ENCODE measurements at places on chromosomes 5 and 9.

DNA sequence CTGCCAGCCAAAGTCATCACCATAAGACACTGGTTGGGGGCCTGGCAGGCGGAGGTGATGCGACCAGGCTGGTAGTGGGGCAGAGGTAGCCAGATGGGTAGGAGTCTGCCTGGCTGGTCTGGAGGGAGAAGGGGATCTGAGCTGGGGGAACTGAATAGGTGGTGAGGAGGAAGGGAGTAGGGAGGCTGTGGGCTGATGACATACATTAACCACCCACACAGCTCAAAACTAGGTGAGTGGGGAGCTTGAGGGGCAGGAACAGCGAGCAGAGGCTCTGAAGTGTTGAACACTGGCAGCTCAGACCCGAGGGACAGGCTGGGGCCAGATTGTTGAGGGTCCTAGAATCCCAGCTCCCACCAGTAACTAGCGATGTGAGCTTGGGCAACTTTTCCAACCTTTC, 81.0 kb downstream of the DAB2IP start:
- no peak for DNase-seq

GRCh38 chr5:139795074-139796001, at the start of gene PSD2:
Gene PSD2 (plus strand): TSS chr5:139795808. CDS start chr5:139809441, 13,633 bp downstream.
- DNase-seq = no peak

- DNase-seq = no peak
Observed at GRCh38 chr9:95645992-95646391, 129.2 kb upstream of the PTCH1 start.

- no peak for DNase-seq
Observed at GRCh38 chr5:171505473-171506043, 86.1 kb downstream of the FGF18 start.

- no peak for DNase-seq
Observed at GRCh38 chr9:94894094-94894699, 167.7 kb downstream of the AOPEP start.

- no peak for DNase-seq
Observed at GRCh38 chr5:175351126-175351525, 92.9 kb downstream of the DRD1 start.

- DNase-seq = no peak
Observed at GRCh38 chr5:113939988-113940387, 421.9 kb upstream of the KCNN2 start.

DNA sequence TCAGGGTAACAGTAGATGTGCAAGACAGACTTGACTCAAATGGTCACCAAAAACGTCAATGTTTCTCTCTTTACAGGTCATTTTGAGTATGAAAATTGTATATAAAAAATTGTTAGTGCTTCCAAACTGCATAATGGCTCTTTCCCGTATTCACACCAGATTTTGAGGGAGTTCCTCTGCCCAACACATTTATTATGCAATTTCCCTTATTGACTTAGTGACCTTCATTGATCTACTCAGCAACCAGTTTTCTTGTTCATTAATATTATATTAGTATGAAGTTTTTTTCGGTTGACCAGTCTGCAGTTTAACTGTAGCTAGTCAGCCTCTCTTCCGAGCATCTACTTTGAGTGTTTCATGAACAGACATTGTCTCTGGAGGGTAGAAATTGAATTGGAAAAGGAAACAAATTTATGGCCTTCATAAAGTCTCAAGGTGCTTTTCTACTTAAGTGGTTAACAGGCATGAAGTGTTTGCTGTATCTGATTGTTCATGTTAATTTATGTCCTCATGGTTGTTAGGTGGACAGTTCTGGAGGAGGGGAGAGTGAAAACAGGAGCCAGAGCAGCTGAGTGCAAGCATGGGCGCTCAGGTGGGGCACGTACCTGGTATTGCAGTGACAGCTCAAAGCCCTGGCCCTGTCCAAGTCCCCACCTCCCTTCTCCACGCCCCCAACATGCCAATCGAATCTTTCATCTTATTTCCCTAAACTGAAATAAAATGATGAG, 240.2 kb downstream of the RFK start:
- DNase-seq = no peak

GRCh38 chr5:154610321-154611154, 132.5 kb upstream of the HAND1 start:
- DNase-seq = peak; percentile 78

GRCh38 chr9:136855461-136856078, 3.4 kb downstream of the MAMDC4 start:
- DNase-seq = no peak

DNA sequence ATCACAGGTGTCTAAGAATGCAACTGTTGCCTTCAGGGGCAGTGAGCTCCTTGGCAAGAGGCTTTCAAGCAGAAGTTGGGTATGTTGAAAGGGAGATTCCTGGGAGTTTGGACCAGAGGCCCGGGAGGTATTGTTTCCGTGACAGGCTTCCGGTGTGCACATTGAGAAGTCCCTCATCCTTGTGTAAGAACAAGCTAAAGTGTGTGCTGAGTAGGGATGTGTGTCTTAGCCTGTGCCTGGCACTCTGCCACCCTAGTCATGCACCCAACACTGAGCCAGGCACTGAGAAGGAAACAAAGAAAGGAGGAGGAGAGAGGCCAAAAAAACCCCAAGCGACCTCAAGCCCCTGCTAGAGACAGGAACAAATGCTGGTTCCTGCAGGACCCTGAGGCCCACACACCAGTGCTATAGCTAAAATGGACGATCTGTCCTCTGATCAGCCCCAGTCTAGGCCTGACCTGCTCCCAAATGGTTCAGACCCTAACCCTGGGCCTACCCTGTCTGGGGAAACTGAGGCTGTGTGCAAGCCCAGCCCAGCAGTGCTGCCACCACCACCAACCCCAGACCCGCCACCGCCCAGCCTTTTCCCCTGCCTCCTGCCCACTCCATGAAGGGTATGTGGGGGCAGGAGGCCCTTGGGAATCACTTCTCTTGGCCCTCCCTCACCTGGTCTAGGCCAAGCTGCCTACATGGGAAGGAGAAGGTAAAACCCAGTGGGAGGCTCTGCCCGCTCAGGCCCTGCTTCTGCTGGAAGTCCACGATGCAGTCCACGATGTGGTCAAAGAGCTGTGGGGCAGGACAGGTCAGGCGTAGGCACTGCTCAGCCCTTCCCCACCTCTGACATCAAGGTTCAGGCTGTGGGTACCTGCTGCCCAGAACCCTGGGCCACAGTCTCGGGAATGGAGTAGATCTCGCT, 12.6 kb downstream of the HK3 start:
- no peak for DNase-seq

DNA sequence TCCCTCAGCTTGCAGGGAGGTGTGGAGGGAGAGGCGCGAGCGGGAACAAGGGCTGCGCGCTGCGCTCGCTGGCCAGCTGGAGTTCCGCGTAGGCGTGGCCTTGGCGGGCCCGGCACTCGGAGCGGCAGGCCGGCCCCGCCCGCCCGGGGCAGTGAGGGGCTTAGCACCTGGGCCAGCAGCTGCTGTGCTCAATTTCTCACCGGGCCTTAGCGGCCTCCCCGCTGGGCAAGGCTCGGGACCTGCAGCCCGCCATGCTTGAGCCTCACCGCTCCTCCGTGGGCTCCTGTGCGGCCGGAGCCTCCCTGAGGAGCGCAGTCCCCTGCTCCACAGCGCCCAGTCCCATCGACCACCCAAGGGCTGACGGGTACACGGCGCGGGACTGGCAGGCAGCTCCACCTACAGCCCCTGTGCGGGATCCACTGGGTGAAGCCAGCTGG, 1516.4 kb downstream of the EFNA5 start:
- no peak for DNase-seq

GRCh38 chr5:148659641-148660345, 5.5 kb upstream of the HTR4 start:
- no peak for DNase-seq

GRCh38 chr5:140261403-140262171, 41.3 kb downstream of the PFDN1 start:
- no peak for DNase-seq

- DNase-seq = no peak
Observed at GRCh38 chr9:110278080-110278707, 21.9 kb upstream of the TXN start.

DNA sequence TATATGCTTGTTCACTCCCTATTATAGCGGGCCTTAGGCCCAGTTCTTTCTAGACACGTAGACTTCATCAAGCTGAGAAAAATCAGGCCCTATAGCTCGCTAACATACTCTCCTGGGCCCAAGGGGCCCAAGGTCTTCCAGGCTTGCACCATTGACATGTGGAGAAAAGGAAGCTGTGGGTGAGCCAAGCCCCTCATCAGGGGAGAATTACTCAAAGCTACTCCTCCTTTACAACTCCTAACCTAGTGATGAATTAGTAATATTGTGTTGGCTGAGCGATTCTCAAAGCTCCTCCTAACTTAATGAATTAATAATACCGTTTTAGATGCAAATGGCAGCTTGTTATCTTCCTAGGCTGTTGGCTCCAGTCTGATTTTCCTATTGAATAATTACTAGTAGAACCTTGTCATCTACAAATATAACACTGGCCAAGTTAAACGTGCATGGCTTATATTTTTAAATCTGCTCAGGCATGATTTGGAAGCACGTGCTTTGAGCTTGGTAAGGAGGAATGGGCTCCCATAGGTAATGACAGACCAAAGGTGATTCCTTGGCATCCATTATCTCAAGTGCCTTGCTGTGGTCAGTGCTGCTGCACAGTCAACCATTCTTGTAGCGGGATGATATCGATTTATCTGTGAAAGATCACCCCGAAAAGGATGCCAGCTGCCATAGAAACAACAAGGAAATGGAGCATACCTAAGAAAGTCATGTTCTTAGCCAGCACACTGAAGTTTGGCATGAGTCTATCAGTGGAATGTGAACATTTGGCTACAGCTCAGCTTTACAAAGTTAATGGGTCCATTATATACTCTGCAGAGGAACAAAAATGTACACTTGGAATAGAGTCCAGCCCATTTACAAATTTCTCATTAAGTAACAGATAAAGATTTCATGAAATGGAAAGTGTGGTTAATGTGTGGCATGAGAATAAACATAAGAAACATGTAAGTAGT, 23.8 kb downstream of the LVRN start:
- no peak for DNase-seq

DNA sequence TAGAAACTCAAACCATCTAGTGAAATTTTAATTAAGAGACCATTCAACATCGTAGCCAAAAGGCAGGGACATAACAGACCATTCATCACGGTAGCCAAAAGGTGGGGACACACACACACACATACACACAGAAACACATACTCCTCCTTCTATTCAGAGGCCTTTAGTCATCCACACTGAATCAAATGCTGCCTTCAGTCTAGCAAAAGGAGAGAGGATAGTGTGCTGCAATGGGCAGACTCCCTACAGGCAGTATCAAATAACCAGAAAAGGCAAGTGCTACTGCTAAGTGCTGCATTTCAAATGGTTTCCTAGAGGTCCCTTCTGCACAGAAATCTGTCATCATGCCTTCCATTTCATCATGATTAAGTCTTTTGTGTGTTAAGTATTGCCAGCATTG, 303.9 kb downstream of the TRIM32 start:
- DNase-seq = no peak

GRCh38 chr5:109125755-109126429, 283.9 kb downstream of the PJA2 start:
- DNase-seq = no peak

GRCh38 chr5:53890490-53890889, 330.1 kb downstream of the NDUFS4 start:
- no peak for DNase-seq

DNA sequence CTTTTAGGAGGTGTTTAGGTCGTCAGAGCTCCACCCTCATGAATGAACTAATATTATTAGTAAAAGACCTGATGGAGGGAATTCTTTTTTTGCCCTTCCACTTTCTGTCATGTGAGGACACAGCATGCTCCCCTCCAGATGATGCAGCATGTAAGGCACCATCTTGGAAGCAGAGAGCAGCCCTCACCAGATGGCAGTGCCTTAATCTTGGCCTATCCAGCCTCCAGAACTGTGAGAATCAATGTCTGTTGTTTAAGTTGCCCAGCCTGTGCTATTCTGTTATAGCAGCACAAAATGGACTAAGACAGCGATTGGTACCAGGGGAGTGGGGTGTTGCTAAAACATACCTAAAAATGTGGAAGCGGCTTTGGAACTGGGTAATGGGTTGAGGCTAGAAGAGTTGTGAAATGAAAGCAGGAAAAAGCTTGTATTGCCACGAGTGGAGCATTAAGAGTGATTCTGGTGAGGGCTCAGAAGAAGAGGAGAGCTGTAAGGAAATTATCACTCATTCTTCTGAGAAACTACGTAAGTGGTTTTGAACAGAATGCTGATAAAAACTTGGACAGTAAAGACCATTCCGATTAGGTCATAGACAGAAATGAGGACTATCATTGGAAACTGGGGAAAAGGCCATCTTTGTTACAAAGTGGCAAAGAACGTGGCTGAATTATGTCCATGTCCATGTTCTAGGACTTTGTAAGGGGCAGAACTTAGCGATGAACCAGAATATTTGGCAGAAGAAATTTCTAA, 28.6 kb downstream of the PTPDC1 start:
- no peak for DNase-seq

DNA sequence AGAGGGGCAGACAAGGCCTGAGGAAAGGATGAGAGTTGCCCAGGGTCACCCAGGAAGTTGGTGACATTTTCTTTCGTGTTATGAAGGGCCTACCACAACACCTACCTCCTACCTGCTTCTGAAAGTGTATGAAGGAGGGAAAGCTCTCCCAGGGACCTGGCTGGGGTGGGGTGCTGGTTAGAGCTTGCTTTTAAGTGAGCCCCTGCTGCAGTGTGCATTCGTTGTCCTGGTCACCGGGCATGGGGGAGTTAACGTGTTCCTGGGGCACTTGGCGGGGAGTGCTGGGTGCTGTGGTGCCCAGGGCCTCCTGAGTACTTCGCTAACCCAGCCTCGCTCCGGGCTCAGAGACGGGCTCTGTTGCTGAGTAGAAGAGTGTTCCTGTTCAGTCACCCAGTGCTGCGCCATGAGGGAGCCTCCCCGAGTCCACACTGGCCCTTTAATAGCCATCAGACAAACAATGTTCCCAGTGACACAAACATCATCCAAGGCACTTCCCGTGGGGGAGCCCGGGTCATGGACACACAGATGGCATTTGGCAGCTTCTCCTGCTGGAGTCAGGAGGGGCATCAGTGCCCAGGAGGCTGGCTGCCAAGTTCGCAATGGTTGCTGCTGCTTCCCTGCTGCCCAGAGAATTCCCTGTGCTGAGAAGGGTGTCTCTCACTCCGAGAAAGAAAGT, 85.7 kb downstream of the AMBP start:
- peak; percentile 87 for DNase-seq

Data from NCI-H2081 (cell line).